ENCODE measurements at places on chromosomes 7 and 10.

DNA sequence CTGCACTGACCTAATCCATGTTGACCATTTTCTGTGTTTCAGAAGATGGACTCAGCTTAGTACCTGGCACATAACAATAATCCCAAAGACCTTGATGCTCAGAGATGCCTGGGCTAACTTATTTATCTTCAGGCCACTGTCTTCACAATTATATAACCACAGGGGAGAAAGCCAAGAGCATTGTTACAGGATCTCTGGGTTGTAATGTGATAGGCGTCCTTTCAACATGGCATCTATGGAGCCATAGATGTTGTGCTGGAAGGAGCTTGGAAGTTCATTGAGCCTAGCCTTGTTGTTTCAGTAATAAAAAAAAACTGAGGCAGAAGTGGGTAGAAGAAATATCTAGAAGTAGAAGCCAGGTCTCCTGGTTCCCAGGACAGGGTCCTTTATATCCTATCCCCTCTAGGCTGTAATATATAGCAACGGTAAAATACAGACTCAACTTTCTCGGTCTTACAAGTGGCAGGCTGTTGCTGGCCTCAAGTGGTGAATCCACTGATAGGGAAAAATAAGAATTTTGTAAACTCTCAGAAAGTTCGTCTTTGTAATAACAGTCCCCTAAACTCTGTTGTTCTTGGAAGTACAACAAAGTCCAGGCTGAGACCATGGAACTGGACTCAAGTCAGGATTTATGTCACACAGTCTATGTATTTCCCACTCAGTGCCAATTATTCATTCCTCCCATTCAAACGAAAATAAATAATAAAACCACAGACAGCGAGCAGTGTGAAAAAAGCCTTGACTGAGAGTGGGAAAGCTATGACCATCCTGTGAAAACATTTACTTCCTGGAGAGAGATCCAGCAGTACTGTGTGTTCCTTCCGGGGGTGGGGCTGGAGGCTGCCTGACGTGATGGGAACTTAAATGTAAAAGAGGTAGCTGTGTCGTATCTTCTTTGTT, 277.6 kb downstream of the REEP3 start:
- no peak for DNase-seq

DNA sequence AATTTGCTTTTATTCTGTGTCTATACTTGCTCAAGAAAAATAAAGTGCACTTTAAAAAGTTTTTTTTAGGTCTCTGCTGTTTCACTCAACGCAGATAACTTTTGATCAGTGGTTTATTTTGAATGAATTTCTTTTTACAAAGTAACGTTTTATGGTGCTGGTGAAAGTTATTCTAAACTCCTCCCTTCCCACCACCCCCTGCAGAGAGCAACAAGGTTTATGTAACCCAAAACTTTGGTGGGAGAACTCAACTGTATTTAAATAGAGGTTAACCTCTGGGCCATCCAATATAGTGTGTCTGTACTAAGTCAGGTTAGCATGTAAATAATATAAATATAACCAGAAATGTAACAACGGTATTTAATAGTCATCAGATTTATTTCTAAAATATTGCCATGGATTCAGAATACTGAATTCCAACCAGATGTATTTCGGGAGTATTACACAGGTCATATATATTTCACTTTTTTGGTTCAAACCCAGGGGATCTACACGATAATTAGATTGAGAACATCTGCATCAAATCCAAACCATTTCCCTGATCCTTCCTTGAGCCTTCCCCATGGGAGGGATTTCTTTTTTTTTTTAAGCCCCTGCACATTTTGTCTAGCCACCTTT, 3.9 kb upstream of the CUX1 start:
- DNase-seq, result no peak

GRCh38 chr10:113019692-113020474, 69.8 kb downstream of the TCF7L2 start:
- no peak for DNase-seq

DNA sequence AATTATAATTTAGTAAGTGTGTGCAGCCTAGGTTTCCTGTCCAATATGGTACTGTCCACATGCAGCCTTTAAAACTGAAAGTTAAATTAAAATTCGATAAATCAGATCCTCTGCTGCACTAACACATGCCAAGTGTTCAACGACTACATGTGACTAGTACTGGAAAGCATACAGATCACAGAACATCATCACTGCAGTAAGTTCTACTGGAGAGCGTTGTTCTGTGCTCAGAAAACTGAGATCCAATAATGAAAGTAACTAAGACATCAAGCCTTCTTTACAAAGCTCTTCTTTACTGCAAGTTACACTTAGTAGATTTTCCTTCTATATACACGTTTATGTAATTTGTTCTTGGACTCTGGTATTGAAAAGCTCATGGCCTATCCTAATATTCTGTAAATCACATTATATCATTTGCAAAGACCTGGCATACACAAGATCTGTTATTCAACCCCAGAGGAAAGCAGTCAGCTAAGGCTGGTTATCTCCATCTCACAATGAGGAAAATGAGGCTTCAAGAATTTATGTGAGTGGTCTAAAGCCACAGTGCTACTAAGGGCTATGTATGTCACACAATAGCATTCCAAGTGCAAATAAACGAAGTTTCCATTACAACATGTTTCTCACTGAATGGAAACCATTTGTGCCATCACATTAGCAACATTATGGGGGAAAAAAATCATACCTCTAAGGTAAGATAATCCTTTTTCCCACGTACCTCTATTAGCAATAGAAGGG, 77.6 kb downstream of the VPS41 start:
- DNase-seq, result no peak

GRCh38 chr7:92115821-92116220, 18.5 kb downstream of the CYP51A1 start:
- DNase-seq, result no peak

DNA sequence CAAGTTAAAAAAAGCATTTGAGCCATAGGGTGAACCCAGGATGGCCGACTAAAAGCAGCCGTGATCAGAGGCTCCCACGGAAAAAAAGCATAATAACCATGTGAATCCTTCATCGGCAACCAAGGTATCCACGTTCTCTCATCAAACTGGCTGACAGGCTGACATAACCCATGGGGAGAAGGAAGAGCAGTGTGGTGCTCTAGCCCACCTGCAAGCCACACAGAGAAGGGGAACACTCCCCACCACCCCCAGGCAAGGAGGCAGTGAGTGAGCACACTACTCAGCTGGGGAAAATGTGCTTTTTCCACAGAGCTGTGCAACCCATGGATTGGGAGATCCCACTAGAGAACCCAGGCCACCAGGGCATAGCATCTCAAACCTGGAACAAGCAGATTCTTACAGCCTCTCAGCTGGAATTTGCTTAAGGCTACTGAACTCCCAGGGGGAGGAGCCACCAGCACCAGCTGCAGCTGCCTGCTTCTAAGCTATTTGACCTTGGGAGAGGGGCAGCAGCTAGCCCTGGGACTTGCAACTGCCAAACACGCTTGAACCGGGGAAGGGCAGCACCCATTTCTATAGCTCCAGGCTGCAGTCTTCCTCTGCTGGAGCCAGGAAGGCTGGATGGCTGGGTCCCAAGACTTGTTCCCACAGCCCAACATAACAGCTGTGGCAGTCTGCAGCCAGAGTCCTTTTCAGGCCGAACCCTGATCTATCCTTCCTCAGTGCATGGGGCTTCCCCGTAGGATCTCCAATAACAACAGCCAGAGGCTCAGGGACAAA, 178.2 kb upstream of the NRG3 start:
- DNase-seq, result no peak

DNA sequence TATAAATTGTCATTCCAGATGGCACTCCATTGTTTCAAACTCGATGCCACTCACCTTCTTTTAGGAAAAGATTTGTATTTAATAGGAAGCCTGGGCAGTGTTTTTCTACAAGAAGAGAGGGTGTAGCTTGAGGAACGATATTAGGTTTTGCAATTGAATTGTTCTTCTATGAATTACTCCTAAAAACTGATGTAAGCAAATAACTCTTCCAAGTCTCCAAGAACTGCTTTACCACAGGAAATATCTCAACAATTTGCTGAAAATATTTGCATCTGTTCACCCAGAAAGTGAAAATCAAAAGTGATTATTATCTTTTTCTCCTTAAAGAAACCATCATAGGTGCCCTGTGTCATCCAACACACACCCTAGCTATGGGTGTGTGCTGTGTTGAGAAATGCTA, 261.3 kb upstream of the MEOX2 start:
- DNase-seq, result no peak

Measured in GM13976 (cell line).